Stimulated activated CD4-positive, alpha-beta T cell treated with anti-CD3 and anti-CD28 coated beads, Interleukin-15, amount 100 ng/mL, for 24 hours (primary cell): ENCODE measurements at places on chromosomes 6 and 20.
A peak's percentile ranks its signal among the peaks of the same experiment; 100 is the strongest.

GRCh38 chr6:103893141-103893581 is 966.6 kb downstream of the HACE1 start:
- no peak for DNase-seq

- DNase-seq: no peak
Measured at GRCh38 chr6:130206479-130206878, 16.3 kb downstream of the SAMD3 start.

GRCh38 chr20:36281785-36282380 is 24.3 kb upstream of the DLGAP4 start:
- no peak for DNase-seq

DNA sequence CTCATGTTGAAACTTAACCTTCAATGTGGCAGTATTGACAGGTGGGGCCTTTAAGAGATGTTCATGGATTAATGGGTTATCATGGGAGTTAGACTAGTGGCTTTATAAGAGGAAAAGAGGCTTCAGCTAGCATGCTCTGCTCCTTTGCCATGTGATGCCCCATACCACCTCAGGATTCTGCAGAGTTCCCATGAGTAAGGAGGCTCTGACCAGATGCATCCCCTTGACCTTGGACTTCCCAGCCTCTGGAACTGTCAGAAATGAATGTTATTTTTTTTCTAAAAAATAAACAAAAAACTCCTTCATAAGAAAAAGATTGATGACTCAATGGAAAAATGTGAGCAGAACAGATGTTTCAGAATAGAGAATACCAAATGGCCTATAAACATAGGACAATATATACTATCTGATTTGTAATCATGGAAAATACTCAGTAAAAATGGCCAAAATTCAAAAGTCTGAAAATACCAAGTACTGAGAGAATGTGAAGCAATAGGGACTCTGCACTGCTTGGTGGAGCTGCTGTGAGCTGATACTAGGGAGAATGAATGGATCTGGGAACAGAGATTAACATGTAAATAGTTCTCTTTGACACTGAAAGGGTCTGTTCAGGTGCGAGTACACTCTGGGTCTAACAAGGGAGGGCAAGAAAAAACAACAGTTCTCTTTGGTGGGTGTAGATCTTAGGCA is 7.4 kb upstream of the TRIM39 start:
- DNase-seq: no peak

DNA sequence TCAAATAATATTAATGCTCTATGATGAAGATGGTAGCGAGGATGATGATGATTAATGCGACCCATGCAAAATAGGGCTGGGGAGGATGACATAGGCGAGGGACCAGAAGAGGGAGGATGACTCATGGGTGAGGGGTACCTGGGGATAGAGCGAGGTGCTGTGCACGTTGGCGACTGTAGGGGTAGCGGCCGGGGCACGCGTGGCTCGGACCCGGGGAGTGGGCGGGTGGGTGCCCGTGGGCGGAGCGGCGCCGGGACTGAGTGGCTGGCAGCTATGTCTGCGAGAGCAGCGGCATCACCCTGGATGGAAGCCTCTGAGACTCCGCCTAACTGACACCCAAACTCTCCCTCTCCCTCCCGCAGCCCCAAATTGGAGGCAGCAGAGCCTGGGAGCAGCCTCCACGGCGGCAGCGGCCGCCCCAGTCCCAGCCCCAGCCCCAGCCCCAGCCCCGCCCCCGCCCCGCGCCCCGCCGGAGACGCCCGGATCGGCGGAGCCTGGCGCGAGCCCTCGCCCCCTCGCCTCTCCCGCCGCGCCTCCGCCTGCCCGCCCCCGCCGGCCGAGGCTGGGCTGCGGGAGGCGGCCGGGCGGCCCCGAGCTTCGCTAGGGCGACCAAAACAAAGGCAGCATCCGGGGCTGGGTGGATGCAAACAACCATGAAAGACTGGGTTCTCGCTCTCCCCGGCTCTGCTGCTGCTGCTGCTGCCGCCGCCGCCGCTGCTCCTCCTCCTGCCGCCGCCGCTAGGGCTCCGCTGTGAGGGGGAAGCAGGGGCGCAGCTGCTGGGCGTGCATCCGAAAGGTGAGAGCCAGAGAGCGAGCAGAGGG is at the start of gene RIMS1:
Gene RIMS1 (plus strand): TSS at position 367 of the 822 bp plus-strand sequence. CDS start 474 bp downstream, outside the sequence.
- peak; percentile 19 for DNase-seq

DNA sequence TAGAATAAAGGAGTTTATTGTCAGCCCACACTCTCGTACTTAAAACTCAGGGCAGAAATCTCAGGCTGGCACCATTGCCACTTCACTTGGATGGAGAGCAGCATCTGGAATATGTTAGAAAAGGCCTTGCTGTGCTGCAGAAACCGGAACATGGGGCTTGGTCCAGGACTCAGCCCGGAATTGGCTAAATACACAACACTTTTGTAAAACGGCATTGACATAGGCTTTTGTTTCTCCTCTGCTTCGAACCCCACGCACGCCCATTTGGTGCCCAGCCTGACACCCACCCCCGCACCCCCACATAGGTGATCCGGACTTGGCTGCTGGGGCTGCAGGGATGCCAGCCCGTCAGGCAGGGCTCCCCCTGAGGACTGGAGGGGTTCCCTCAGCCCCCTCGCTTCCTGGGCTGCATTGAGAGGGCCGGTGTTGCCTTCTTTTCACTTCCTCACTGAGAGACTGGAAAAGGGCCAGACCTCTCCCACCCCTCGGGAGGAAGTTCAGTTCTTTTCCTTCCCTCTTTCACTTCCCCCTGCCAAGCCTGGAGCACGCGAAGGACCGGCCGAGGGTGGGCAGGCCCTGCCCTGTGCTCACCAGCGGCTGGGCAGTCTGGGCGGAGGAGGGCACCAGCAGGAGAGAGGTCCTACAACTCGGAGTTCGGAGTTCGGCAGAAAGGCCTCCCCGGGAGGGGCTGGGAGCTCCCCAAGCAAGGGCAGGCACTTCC is 17.9 kb upstream of the CST3 start:
- no peak for DNase-seq

- no peak for DNase-seq
Measured at GRCh38 chr6:158514176-158514575, 45.7 kb upstream of the TMEM181 start.

- peak; percentile 14 for DNase-seq
Measured at GRCh38 chr6:27517928-27518787, 45.3 kb upstream of the ZNF184 start.

DNA sequence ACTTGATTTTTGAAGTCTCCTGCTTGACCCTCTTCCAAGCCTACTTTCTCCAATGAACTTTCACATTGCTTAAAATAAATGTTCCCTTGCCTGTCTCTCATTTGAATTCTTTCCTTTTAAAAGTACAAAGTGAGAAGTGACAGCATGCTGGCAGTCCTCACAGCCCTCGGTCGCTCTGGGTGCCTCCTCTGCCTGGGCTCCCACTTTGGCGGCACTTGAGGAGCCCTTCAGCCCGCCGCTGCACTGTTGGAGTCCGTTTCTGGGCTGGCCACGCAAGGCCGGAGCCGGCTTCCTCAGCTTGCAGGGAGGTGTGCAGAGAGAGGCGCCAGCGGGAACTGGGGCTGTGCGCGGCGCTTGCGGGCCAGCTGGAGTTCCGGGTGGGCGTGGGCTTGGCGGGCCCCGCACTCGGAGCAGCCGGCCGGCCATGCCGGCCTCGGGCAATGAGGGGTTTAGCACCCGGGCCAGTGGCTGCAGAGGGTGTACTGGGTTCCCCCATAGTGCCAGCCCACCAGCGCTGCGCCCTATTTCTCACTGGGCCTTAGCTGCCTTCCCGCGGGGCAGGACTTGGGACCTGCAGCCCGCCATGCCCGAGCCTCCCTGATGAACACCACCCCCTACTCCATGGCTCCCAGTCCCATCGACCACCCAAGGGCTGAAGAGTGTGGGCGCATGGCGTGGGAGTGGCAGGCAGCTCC is 31.9 kb downstream of the SERPINB6 start:
- DNase-seq: no peak

GRCh38 chr20:25036331-25036936 is 21.5 kb downstream of the ACSS1 start:
- DNase-seq: no peak

DNA sequence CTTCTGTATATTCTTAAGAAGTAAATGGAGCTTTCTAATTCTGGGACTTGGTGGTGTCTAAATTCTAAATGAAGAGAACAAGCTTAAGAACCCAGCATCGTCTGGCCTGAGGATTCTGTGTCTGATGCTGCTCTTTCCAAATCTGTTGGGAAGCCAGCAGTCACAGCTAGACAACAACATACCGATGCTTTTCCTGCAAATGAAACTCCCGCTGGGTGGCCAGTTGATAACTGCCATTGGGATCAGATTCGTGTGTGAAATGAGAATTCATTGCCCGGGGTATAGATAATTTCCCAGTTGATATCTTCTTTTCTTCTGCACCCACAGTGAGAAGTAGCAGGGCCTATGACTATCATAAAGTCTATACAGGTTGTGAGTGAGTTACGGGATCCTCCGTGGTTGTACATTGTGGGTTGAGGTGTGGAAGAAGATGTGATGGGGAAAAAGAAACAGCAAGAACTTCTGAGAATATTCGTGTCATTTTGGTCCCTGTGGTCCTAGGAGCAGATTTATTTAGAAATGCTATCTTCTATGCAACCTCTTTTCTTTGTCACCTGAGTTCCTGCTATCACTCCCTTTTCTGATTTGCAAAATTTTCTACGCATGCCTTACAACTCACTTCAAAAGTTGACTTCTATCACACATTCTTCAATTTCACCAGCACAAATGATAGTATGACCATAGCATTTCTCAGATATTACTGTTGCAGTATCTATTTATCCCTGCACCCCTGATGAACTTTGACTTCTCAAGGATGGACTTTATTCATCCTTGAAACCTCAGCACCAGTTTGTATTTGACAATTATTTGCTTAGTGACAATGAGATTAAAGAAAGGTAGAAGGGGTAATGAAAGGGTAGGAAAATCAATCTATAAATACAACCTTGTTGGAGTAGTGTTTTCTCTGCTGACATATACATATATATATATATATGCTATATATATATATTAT is 10.4 kb downstream of the NOX3 start:
- DNase-seq: peak; percentile 18

GRCh38 chr20:48313324-48313723 is 514.5 kb downstream of the PREX1 start:
- no peak for DNase-seq

GRCh38 chr20:25643716-25644115 is 19.9 kb upstream of the NANP start:
- no peak for DNase-seq

- no peak for DNase-seq
Measured at GRCh38 chr6:73225396-73225795, at the start of gene KHDC1L. KHDC1L (minus strand) TSS chr6:73225496; CDS start chr6:73225408, 88 bp downstream.

DNA sequence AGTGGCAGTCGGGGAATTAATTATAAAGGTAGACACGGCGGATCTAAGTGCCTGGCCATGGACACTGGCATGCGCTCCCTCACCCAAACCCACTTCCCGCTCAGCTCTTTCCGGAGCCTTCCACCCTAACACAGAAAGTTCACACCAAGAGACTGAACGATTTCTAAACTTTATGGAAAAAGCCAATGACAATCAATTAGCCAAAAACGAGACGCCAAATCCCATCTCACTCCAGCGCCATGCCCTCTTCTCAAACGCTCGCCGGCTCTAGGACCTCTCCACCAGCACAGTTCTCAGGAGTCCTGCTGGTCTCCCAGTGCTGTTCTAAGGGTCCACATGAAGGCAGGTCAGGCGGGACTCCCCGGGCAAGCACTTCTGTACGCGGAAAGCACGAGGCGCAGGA is 641 bp downstream of the SF3B5 start:
- DNase-seq: peak; percentile 8

DNA sequence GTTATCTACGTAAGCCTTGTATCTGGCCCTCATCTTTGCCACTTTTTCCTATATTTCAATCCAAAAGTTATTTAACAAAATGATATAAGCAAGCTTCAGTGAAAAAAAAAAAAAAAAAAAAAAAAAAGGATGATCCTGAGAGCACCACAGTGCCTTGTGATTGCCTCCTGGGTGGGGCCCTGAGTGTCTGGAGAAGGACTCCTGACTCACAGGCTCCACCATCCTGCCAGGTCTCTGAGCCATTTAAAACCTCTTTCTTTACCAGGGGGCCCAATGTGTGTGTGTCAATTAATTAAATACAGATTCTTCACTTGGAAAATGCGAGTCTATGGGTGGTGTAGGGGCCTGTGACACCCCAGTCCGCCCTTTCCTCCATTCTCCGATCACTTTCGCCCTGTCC is 105.2 kb downstream of the SMOC2 start:
- no peak for DNase-seq

DNA sequence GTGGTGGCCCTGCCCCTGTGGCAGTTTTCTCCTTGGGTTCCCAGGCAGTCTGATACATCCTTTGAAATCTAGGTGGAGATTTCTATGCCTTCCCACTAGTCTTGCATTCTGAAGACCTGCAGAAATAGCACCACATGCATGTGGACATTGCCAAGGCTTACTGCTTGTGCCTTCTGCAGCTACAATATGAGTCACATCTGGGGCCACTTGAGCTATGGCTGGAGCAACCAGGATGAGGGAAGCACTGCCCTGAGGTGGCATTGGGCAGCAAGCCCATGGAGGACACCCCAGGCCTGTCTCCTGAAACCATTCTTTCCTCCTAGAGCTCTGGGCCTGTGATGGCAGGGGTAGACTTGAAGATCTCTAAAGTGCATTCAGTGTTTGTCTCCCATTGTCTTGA is 15.7 kb upstream of the HLA-DQB2 start:
- DNase-seq: no peak

DNA sequence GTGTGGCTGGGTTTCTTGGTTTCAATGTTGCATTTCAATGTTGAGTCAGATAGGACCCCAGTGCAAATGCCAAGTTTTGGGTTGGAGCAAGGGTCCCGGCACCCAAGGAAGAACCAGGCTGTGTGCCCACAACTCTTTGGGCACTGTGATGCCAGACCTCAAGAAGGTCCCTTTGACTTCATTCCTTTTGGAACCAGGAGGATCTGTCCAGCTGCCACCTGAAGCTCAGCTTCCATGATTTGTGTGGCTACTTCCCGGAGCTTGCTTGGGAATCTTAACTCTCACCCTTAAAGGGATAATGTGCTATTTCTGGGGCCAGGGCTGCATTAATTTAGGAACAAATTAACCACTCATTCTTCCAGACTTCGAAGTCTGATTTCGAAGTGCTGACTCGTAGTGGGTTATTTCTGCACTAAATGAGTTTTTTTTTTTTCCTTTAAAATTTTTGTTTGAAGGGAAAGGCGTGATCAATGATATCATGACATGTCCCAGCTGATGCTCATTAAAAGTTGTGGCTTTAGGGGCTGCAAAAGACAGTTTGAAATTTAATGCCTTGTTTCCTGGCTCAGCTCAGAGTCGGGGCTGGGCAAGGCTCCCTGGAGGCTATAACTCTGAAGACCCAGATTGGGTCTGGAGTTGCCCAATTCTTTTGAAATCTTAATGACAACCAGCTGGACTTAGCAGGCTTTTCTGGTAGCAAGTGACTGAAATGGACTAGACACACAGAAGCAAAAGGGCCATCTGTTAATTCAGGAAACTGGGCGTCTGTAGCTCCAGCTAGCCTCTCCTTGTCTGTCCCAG is 24.0 kb upstream of the PHACTR3 start:
- DNase-seq: no peak
